ENCODE measurements at places on chromosomes 16 and 17.

- no peak for DNase-seq
Observed at GRCh38 chr17:11692688-11693087, 94.4 kb downstream of the DNAH9 start.

- no peak for DNase-seq
Observed at GRCh38 chr16:62805221-62805857, 769.1 kb upstream of the CDH8 start.

DNA sequence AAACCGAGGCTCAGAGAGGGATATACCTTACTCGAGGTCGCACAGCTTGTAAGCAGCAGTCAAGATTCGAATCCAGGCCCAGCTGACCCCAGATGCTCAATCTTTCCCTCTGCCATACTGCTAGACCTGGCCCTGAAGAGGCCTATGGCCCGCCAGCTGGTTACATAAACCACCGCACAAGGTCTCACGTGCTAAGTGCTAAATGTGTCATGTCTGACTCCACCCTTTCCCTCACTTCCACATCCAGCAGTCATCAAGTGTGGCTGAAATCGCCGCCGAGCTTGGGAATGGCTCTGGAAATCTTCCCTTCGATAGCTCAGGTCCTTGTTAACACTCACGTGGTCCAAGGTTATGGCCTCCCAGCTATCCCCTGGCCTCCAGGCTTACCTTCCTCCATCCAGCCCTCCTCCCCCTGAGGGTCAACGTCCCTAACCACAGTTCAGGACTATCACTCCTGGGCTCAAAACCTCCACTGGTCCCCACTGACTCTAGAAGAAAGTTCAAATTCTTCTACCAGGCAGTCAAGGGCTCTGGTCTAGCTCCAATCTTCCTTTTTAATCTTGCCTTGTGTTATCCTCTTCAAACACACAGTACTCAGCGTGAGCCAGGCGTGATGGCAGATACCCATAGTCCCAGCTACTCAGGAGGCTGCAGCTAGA lies 3.5 kb downstream of the ZBTB4 start:
- DNase-seq, result no peak

- no peak for DNase-seq
Observed at GRCh38 chr16:35559911-35560636, 2100.7 kb downstream of the TP53TG3F start.

- DNase-seq, result no peak
Observed at GRCh38 chr16:70378869-70379493, 32.3 kb downstream of the DDX19A start.

DNA sequence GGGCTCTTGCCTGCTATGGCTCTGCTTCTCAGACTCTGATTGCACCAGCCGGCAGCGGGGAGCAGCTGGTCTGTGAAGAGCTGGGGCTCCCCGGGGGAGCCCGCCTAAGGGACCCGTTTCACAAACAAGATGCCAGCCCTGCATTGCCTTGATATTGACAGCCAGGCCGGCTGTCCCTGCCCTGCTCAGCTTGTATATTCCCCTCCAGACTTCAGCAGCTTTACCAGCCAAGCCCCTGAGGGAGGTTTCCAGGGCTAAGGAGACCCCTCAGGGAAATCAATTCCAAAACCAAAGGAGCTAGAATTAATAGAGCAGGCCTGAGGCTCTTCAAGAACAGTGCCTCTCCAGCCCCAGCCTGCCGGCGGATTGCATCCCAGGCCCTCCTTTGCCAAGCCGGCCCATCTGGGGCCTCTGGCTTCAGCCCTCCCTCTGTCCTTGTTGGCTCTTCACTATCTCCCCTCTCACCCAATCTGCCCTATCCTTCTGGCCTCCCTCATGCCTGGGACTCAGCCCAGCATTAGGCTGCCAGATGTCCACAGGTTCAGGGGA lies 5.7 kb downstream of the CALB2 start:
- DNase-seq, result no peak

- DNase-seq, result no peak
Observed at GRCh38 chr17:31581491-31581890, 190.0 kb downstream of the RAB11FIP4 start.

GRCh38 chr17:62652251-62653001 lies 25.0 kb downstream of the MRC2 start:
- no peak for DNase-seq

GRCh38 chr17:7750321-7750821 lies 32.8 kb downstream of the DNAH2 start:
- no peak for DNase-seq

- no peak for DNase-seq
Observed at GRCh38 chr16:67537270-67537635, 8.6 kb downstream of the RIPOR1 start.

GRCh38 chr17:4555873-4556759 lies 932 bp upstream of the MYBBP1A start:
- no peak for DNase-seq

GRCh38 chr17:31609996-31610910 lies 218.8 kb downstream of the RAB11FIP4 start:
- no peak for DNase-seq

- DNase-seq, result no peak
Observed at GRCh38 chr16:19994466-19995170, 79.1 kb downstream of the GPR139 start.

- no peak for DNase-seq
Observed at GRCh38 chr16:66354034-66354909, 12.2 kb upstream of the CDH5 start.

DNA sequence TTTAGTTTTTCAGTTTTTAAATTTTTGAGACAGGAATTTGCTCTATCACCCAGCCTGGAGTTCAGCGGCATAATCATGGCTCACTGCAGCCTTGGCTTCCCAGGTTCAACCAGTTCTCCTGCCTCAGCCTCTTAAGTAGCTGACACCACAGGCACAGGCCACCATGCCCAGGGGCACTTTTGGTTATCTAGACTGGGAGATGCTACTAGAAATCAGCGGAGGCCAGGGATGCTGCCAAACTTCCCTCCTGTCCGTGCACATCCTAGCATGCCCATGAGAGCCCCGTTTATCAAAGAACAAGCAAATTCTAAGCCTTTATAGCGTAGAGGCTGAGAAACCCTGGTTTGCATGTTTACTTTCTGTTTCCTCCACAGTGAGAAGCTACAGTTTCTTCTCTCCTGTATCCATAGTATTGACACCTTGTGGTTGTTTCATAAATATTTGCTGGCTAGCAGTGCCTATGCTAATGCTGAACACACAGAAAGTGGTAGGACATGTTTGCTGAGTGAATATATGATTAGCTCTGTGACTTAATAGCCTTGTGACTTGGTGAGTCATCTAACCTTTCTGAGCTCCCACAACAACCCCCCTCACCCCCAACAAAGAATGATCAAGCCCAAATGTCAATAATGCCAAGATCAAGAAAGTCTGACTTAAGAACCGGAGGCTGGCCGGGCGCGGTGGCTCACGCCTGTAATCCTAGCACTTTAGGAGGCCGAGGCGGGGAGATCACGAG lies 39.2 kb upstream of the MAF start:
- no peak for DNase-seq

DNA sequence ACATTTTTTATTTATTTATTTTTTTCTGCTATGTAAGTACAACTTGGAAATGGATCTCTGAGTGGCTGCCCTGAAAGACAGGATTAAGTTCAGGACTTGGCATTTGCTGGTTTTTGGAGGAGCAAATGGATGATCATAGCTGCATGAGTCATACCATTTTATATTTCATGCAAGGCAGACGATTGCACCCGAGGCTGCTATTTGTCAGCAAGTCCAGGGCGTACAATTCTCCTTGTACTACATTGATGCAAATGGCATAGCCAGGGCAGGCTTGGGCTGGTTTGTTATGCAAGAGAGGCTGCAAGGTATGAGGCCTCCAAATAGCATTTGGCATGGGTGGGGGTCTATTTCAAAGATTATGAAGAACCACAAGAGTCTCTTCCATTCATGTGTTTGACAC lies 81.2 kb upstream of the CACNG3 start:
- no peak for DNase-seq

DNA sequence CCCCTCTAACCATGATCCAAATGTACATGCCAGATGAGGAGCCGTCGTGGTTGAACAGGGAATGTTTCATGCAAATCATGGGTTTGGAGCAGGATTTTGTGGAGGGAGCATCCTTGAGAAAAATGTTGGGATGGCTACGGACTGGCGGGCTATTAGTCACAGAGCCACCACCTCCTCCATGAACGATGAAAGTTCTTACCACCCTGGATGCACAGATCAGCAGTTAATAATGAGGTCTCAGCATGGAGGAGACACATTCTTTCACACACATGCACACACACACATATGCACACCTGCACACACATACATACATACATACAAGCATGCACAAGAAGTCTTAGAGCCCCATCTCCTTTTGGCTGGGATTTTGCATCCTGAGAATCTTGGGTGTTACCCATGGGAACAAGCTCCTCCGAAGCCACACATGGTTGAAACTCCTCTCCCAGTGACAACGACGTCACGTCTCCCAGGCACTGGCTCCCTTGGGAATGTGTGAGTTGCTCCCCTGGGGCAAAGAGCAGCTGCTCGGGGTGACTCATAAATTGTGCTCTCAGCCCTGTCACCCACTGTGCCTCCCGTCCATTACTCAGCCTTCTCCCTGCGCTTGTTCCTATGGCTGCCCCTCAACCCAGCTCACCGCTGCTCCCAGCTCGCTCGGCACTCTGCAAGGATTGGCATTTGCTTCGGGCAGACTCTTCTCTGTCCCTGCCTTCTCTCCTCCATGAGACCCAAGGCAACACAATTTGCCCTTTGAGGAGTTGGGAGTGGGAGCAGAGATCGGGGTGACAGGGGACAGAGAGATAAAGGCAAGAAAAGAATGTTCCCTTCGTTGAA lies 344.6 kb downstream of the SOX9 start:
- DNase-seq, result no peak

All from GM12891 (cell line).